ENCODE measurements at places on chromosomes 7 and 10.

- peak; percentile 11 for DNase-seq
Observed at GRCh38 chr10:119817991-119818888, 54.4 kb downstream of the MCMBP start.

DNA sequence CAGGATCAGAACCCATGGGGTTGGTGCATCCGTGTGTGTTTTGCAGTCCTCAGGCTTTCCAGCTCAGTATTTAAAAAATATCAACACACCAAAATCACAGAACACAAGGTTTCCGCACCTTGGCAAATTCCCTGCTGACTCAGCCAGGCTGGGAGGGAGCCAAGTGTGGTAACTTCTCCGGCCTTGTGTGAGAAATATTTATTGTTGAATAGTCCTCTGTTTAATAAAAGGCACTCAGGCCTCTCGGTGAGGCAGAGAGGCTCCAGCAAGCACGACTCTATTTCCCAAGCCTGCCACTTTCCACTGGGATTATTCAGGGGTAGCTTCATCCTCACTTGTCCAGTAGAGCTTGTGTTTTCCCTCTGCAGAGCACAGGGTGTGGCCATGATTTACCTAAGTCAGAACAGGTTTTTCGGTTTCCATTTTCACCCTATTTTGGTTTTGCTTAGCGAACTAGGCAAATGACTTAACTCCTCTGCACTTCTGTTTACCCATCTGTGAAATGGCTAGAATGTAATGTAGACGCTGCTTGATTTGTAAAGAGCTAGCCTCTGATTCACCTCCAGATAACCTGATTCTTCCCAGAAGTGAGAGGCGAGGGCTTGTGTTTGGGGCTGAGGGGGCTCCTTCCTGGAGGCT lies 13.0 kb upstream of the CHST15 start:
- DNase-seq = peak; percentile 15

GRCh38 chr10:124837687-124838086 lies 36.1 kb downstream of the ABRAXAS2 start:
- DNase-seq = no peak

- no peak for DNase-seq
Observed at GRCh38 chr7:37703361-37703760, 19.8 kb downstream of the GPR141 start.

DNA sequence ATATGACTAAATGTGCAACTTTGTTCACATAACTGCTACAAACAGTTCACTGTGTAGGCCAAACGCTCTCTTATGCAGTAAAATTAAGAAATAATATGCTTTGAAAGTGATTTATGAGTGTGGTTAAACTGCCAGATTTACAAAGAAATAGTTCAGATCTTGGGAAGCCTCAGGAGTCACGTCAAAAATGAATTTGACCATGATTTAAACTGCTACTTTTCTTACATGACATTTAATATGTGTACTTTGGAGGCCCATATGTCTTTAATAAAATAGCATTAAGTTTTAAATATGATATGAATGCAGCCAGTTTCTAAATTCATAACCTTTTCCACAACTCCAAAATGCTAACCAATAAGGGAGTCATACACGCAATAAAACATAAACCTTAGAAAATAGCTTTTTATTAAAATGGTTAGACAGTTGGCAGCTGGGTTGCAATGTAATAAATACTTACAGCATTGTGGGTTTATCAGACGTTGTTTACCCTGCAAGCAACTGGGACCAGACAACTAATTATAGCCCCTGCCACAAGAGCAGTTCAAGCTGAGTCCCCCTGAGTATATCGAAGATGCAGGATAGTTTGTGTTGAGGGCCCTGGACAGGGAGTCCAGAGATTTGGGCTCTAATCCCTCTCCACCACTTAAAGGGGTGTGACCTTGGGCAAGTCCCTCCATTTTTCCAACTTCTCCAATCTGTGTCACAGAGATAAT lies 640.4 kb downstream of the LRMDA start:
- no peak for DNase-seq

DNA sequence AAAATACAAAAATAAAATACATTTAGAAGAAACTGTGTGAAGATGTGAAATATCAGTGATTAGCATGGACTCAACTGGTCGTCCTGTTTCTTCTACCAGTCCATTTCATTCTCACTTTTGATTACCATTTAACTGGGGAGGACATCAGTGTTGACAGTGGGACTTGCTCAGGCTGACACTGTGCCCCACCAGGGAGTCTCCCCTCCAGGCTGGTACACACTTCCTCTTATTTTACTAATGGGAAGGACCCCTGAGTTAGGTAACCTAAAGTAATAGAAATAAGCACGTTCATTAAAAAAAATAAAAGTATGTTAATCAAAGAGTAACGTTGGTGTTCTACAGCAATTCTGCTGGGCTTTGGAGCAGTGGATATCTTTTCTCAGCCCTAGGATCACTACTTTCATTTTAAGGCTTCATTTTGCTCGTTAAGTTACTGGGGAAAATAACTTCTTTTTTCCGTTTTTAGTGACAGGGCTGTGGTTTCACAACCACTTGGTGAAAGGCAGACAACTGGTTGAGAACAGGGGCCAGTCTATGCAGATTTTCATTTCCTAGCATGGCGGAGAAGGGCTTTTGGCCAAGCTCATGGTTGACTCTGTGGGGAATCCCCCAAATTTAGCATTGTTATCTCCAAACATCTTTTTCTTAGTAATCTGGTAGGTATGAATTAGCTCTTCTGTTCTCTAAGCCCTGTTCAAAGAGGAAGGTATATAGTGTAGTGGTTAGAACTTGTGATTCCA lies 2.1 kb downstream of the SNX10 start:
- DNase-seq = peak; percentile 30

- DNase-seq = no peak
Observed at GRCh38 chr7:43850348-43851116, 18.8 kb downstream of the MRPS24 start.

GRCh38 chr7:134031835-134032617 lies 95.1 kb upstream of the LRGUK start:
- no peak for DNase-seq

- DNase-seq = no peak
Observed at GRCh38 chr10:49831352-49832035, 69.4 kb upstream of the OGDHL start.

GRCh38 chr7:102169651-102170392 lies 116.8 kb upstream of the SH2B2 start:
- DNase-seq = no peak

GRCh38 chr7:143426479-143427142 lies 16.6 kb upstream of the TAS2R60 start:
- DNase-seq = no peak

GRCh38 chr7:114922026-114922651 lies at the start of gene MDFIC:
TSS of gene MDFIC (plus strand) at chr7:114922094. CDS start at chr7:114923034, 940 bp downstream.
- no peak for DNase-seq

DNA sequence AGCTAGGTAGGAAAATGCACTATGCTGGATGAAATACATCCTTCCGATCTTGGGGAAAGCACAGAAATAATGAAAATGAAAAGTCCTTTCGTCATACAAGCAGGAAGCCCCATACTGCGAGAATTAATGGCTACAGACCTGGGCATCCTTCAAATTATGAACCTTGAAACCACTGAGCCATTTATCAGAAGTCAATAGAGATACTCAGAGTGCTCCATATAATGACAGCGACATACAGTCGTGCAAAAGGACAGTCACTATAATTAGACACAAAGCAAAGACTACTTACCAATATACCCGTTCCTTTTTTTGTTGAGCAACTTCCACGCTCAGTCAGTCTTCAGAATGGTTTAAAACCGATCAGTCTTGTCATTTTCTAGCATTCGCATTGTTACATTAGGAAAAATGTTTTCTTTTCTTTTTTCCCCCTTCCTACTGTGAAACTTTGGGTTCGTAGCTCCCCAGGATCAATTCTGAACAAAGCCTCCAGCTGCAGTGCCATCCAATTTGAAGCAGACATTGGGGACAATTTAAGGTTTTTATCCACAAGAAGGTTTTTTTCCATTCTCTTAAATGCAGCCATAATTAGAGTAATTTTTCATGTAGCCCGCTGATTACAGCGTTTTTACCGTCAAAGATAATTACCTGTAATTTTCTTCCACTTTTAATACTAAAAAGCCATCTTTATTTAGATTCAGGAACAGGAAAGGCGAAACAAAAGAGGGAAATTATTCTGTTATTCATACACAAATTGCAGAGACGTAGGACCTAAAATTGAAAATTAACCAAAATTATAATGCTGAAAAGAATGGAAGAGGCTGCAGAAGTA lies 6.4 kb downstream of the DLX6 start:
- DNase-seq = no peak

GRCh38 chr7:36944838-36945237 lies 220.5 kb upstream of the AOAH start:
- no peak for DNase-seq

DNA sequence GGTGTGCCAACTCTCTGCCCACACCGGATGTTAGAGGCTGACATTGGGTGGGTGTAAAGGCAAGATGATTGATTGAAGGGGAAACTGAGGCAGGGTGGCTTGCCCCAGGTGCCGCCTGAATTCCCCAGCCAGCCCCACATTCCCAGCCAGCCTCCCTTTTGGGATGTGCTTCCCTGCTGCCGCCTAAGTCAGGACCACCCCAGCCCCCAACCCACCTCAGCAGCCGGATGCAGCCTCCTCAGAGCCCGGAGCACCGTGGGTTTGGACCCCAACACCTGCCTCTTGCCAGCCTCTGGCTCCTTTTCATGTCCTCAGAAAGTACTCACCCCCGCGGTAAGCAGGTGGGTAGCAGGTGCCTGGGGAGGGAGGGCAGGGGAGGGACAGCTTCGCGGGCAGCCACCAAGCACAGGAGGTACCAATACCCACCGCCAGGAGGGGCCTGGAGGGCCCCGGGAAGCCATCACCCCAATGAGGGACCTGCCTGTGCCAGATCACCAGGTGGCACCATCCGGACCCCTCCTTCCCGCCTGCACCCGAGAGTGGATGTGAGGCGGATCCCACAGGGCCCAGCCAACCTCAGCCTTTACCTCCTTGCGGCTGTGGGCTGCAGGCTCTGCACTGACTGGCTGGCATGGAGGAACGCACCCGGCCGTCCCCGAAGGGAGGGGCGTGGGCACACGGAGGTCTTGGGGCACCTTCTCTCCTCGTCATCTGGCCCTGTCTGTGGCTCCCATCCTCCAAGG lies 60.5 kb downstream of the PWWP2B start:
- no peak for DNase-seq

GRCh38 chr7:40200791-40201190 lies 66.0 kb downstream of the SUGCT start:
- no peak for DNase-seq

Measured in GM18507 (cell line).